ENCODE measurements at places on chromosomes 4 and X.

DNA sequence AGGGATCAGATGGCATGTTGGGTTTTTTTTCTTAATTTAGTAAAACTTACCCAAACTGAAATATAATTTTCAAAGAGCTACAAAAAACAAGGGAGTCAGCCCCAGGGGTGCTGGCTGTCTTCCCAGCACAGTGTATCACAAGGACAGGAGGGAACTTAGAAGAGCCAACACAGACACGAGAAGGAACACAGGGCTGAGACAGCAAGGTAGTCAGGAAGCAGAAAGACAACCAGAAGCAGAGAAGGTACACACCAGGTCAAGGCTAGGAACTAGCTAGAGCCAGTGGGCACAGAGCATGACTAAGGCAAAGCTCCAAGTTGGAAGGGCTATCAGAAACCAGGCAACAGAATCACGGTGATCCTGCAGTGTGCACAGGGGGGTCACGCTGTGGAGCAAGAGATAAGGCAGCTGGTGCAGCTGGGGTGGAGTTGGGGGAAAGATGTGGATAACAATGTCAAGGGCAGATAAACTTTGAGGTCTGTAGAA is 168.7 kb downstream of the NR3C2 start:
- no peak for DNase-seq

GRCh38 chrX:140822861-140823260 is 113.3 kb downstream of the LINC00632 start:
- DNase-seq = no peak

DNA sequence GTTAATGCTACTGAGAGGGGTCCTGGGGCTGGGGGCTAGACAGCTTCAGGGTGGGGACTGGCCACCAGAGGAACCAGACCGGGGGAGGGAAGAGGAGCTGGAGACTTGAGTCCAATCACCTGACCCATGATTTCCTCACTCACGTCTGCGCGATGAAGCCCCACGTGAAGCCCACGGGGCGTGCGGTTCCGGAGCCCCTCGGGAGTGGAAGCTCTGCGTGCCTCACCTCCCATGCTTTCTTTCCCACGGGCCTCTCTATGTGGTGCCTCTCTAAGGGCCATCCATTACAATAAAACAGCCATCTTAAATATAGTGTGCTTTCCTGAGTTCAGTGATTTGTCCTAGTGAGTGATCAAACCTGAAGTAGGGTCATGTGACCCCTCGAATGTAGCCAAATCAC is 119.9 kb downstream of the ENPP6 start:
- DNase-seq = no peak

- DNase-seq = peak; percentile 59
Measured at GRCh38 chrX:119693040-119693995, at the start of gene SEPTIN6. TSS of gene SEPTIN6 (minus strand) at chrX:119693168. CDS start at chrX:119693105, 63 bp downstream.

DNA sequence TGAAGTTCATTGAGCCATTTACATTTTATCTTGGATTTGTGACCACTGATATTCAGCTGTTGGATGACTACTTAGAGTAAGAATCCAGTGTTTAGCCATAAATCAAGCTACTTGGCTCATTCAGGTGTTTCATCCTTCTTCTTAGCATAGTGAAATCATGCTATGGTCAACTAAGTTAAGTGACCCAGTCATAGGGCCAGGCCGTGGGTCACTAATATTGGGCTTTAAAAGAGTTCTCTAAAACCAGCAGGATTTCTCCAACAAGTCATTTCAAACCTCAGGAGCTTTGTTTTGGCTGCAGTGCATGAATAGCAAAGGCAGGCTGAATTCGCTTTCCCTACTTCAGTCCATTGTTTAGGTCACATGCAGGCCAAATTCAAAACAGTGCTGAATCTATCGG is 181.0 kb downstream of the MAML3 start:
- DNase-seq = no peak

DNA sequence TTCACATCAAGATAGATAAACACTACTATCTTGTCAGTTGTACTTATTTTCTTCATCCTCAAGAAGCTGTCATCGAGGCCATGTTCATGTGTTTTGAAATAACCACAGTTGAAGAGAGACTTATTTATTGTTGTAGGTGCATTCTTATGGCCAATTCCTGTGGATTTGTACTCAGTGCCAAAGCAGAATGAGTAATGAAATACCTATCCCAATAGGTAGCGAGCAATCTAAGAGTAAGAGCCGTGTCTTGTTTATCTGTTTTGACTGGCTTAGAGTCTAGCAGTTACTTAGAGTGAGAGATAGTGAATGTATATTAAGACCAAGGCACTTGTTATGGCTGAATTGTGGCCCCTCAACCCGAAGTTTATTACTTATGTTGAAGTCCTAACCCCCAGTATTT is 631.0 kb upstream of the SPANXN1 start:
- no peak for DNase-seq

GRCh38 chrX:55702671-55703070 is 14.9 kb upstream of the RRAGB start:
- DNase-seq = no peak

DNA sequence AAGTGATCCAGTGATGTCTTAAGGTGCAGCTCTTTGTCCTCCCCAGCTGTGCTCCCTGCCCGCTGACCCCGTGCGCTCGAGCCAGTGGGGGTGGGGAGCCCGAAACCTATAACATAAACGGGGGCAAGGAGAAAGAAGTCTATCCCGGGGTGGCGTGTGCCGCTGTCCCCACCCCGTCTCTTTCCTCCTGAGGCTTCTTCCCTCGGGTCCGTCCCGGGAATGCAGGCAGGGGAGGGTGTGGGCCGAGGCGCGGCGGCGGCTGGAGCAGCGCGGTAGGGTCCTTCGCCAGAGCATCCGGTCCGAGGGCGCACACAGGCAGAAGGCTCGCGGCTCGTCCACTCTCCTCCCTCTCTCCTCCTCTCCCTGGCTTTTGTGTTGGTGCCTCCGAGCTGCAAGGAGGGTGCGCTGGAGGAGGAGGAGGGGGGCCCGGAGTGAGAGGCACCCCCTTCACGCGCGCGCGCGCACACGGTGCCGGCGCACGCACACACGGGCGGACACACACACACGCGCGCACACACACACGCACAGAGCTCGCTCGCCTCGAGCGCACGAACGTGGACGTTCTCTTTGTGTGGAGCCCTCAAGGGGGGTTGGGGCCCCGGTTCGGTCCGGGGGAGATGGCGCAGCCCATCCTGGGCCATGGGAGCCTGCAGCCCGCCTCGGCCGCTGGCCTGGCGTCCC is at the start of gene RAB33A:
Gene RAB33A, plus strand, starts transcription at position 517 of the 681 bp plus-strand sequence. Its CDS starts 101 bp downstream, at position 618.
- peak; percentile 16 for DNase-seq

- DNase-seq = no peak
Measured at GRCh38 chr4:3351997-3352396, 59.2 kb downstream of the RGS12 start.

GRCh38 chr4:7403001-7403400 is 31.7 kb downstream of the PSAPL1 start:
- no peak for DNase-seq

GRCh38 chrX:24466025-24466424 is 939 bp downstream of the PDK3 start:
- DNase-seq = no peak

DNA sequence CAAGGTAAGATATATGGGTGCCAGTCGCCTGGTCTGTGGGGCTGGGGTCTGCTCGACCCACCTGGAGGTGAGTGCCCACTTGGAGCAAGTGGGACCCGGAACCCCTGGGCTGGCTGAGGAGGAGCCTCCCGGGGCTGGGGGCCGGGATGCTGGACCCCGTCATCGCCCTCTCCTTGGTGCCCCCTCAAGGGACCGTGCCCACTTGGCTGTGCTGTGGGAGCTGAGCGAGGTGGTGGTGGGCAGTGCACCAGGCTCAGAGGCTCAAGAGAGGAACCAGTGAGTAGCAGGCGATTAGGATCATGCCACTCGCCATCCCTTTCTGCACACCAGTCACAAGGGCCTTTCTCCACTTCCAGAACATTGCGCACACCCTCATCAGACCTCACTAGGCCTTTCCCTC is 203.8 kb upstream of the PSAPL1 start:
- no peak for DNase-seq

DNA sequence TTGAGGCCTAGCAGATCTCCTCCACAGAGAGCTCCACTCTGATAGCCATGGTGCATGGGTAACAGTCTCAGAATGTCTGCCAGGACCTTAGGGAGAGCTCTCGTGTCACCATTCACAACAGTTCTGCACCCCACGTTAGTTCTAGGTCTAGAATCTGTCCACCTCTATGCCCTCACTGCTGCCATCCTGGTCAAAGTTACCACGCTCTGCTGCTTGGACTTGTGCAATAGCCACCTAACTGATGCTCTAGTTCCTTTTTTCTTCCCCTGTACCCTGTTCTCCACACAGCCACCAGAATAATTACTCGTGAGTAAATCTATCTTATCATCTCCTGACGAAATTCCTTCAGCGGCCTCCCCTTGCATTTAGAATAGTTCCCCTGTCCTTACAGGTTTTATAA is 268.8 kb upstream of the GATB start:
- DNase-seq = no peak

- no peak for DNase-seq
Measured at GRCh38 chr4:46924789-46925529, 15.9 kb upstream of the COX7B2 start.

- DNase-seq = no peak
Measured at GRCh38 chrX:12673487-12673886, 117.7 kb upstream of the PRPS2 start.

DNA sequence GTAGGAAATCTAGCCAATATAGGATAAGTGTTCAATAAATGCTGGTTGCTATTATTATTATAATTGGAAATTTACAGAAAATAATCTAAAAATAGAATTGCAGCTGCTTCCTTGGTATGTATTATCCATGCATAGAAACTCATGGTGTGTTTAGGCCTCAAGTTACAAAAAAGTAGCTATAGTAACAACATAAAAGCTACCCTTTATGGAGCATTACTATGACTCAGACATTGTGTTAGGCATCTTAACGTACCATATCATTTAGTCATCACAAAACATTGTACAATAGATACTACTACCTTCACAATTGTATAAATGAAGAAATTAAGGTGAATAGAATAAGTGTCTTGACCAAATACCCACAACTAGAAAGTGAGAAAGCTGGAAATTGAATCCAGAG is 126.9 kb upstream of the NRK start:
- DNase-seq = no peak

DNA sequence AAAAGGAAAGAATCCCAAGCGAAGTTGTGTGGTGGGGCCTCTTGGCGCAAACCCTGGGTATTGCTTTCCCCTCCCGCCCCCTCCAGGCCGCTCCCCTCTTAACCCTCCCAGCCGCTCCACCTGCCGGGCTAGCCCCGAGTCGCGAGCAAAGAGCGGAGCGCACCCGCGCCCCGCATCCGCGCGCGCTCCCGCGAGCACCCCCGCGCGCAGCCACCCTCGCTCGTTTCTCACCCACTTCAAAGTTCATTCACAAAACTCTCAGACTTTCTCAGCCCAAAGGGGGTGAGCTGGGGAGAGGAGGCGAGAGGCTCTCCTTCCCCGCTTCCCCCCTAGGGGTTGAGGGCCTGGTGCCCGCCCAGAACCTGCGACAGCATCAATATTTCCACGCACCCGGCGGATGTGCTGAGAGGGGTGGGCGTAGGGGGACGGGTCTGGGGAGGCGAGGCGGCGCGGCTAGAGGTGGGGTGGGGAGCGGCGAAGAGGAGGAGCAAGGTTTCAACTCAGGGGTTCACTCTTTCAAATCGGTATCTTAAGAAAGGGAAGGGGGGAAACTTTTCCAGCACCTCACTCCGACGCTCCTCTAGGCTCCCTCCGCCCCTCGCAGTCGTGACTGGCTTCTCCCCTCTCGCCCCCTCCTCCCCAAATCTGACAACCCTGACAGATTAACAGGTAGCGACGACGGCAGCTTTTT is 1.8 kb downstream of the MAML3 start:
- peak; percentile 58 for DNase-seq

All from stimulated activated CD4-positive, alpha-beta T cell treated with anti-CD3 and anti-CD28 coated beads, TNF-alpha, amount 100 ng/mL, for 24 hours (primary cell).